ENCODE measurements at places on chromosomes 4 and X.

DNA sequence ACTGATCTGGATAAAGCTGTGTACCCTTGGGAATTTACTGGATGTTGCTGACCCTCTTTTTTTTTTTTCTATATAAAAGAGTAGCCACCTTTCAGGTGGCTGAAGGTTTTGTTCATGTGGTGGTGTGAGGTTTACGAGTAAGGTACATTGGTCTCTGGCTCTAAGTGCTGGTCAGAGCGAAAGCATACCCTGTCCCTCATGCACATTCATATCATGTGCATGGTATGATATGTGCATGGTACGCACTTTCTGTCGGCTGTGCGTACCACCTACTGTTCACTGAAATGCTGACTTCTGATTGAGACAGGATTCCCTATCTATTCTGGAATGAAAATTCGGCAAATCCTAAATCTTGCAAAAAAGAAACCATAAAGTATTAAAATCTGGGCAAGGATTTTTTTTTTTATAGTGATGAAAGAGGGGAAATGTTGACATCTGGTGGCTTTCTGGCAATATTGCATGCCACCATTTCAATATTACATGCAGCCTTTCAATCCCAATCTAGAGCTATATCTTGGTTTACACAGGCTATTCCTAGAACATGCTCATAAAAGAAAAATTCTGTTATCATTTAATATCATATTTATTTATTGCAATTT is 32.8 kb downstream of the FAM149A start:
- DNase-seq: no peak

DNA sequence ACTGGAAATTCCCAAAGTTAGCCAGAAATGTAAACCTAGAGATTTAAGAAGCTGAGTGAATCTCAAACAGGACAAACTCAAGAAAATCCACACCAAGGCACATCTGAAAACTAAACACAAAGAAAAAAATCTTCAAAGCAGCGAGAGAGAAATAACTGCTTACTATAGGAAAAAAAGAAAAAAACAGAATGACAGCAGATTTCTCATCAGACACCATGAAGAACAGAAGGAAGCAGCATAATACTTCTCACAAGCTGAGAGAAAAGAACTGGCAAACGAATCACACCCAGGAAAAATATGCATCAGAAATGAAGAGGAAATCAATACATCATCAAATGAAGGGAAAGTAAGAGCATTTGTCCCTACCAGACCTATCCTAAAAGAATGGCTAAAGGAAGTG is 236.3 kb upstream of the ADAMTS3 start:
- no peak for DNase-seq

- DNase-seq: no peak
Measured at GRCh38 chrX:35809781-35810180, 11.6 kb downstream of the MAGEB16 start.

DNA sequence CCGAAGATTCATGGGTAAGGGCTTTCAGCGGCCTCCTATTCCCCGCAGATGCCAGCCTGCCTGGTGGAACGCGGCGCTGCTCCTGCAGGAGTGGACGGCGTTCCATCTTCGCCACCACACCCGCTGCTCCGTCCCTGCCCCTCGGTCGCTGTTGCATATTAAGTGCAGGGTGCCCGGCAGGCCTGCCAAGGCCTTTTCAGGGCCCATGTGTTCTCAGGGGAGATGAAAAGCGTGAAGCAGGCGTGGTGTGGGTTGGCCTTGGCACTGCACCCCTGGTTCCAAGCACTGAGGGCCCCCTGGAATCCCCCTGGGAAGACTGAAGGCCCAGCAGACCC is 52.0 kb downstream of the SORCS2 start:
- no peak for DNase-seq

DNA sequence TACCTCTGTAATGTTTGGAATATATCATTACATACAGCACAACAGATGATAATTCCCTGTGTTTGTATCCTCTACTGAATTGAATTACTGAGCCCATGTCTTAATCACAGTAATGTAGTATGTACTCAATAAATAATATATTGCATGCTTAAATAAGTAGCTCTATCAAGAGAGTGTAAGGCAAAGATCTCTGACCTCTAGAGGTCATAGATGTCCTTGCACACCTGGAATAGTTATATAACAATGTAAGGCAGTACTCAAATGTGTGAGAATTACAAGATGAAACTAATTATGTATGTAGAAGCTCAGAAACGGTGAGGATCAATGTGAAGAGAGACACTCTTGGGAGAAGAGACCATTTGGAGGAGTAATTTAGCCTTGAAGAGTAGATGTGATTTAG is 14.3 kb upstream of the GCNA start:
- DNase-seq: no peak

- DNase-seq: no peak
Measured at GRCh38 chr4:110104661-110105060, 93.8 kb downstream of the ELOVL6 start.

GRCh38 chrX:37993837-37994619 is 12.3 kb upstream of the SYTL5 start:
- no peak for DNase-seq

DNA sequence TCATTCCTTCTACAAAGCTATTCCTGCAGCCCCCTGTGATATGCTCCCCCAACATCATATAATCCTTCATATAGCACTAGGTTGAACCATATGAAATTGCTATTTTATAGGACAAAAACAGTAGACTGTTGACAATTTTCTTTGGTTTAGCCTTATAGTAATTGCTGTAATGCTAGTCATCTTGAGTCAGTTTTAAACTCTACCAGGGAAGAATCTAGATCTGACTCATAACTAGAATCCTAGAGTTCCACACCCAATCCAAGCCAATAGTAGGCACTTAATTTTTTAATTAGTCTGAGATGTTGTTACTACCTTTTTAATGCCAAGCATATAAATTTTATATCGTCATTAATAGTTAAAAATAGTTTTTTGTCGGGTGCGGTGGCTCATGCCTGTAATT is 136.8 kb downstream of the CHRNA9 start:
- DNase-seq: no peak

GRCh38 chr4:19736968-19737756 is 514.5 kb upstream of the SLIT2 start:
- DNase-seq: no peak

- no peak for DNase-seq
Measured at GRCh38 chr4:148514041-148514440, 71.8 kb upstream of the NR3C2 start.

DNA sequence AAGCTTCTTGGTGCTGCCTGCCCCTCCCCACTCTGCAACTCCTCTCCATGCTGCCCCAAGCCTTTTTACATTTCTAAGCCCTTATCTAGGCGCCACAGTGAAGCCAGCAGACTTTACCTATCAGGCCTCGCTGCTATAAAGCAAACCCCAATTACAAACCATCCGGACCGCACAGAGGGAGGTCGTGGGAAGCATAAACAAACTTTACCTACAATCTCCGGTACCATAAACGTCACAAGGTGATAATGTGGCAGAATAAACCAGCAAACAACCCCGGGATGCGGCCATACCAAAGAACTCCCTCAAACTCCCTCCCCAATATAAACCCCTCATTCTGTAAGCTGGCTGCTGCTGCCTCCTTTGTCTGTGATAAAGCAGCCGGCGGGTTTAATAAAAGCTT is 54.0 kb upstream of the ZCCHC13 start:
- no peak for DNase-seq

- no peak for DNase-seq
Measured at GRCh38 chrX:95893636-95894035, 791.0 kb upstream of the DIAPH2 start.

DNA sequence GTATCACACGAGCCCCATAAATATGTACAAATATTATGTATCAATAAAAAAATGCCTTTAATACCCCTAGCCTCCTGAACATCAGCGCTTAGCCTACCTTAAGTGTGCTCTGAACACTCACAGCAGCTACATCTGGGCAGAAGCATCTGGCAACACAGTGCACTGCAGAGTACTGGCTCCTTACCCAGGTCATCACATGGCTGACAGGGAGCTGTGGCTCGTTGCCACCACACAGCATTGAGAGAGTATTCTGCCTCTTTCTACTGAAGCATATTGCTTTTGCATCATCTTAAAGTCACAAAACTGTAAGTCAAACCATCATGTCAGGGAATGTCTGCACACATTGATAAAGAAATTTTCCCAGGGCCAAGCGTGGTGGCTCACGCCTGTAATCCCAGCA is 55.2 kb downstream of the TRIML1 start:
- no peak for DNase-seq

- DNase-seq: peak; percentile 19
Measured at GRCh38 chr4:40199999-40200874, 3.4 kb downstream of the RHOH start.
